GOT3 (cell line): ENCODE measurements at places on chromosomes 1 and 21.

DNA sequence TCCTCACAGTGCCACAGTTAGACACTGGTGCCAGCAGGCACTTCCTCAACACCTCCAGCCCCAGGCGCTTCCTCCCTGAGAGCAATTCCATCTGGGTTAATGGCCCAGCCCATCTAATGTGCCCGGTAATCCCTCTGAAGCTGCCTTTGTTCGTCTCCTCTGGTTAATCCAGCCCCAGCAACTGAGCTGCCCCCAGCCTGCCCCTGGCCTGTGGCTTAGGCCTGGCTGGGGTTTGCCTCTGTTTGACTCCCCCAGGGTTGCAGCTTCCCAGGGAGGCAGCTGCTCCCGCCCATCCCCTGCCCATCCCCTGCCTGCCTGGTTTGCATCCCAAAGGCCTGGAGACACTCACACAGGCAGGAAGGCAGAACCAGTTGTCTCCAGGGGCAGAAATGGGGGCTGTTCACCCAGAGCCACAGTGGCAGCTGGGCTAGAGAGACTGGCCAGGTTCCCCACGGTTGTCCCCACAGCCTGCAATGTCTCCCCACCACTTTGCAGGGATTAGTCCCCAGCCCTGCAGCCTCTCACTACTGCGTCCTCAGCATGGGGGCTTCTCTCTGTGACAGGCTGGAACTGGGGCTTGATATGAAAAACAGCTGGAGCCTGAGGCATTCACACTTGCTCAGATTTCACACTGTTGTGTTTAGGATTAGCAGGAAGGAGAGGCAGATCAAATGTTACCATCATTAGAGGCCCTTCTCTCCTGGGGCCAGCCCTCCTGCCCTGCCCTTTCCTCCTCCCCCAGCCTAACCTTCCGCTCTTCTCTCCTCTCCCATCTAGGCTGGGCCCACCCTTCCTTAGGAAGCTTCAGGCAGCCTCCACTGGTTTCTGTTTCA, 120.2 kb downstream of the TLR5 start:
- DNase-seq: no peak

DNA sequence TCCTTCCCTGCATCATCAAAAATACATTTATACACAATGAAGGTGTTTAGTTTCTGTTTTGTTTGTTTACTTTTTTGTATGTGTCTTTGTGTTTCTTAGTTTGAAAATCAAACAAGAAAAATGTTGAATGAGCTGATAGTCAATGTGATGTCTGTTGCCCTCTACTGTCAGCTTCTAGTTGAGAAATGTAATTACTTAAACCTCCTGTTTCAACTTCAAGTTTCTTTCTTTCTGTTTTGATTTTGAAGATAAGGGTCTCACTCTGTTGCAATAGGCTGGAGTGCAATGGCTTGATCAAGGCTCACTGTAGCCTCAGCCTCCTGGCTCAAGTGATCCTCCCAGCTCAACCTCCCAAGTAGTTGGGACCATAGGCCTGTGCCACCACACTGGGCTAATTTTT, 37.5 kb downstream of the SPTA1 start:
- no peak for DNase-seq

GRCh38 chr21:44616591-44616926, 4.7 kb downstream of the KRTAP10-8 start:
- no peak for DNase-seq

- no peak for DNase-seq
Measured at GRCh38 chr1:117537291-117537920, 68.4 kb upstream of the TENT5C start.
